ENCODE measurements at places on chromosomes 7 and 10.

GRCh38 chr10:97690133-97690532, 3.1 kb upstream of the AVPI1 start:
- DNase-seq, result no peak

- no peak for DNase-seq
Observed at GRCh38 chr10:9390516-9390915, 1336.0 kb downstream of the GATA3 start.

GRCh38 chr10:130224228-130224627, 88.0 kb downstream of the GLRX3 start:
- no peak for DNase-seq

DNA sequence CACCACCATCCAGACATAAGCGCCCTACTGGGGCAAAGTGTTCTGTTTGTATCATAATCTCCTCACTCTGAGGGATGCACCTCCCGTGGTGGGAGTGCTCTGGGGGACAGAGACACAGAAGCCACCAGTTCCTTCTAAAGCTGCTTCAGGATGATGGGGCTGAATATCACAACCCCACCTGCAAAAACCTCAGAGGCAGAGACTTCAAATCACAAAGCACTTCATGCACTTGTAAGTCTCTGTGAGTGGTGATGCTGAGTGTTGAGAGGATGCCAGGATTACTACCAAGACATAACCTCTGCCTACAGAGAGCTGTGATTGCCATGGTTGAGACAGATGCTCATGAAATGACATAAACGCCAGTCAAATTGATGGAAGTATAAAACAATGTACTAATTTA, 255.5 kb downstream of the CALN1 start:
- DNase-seq, result no peak

DNA sequence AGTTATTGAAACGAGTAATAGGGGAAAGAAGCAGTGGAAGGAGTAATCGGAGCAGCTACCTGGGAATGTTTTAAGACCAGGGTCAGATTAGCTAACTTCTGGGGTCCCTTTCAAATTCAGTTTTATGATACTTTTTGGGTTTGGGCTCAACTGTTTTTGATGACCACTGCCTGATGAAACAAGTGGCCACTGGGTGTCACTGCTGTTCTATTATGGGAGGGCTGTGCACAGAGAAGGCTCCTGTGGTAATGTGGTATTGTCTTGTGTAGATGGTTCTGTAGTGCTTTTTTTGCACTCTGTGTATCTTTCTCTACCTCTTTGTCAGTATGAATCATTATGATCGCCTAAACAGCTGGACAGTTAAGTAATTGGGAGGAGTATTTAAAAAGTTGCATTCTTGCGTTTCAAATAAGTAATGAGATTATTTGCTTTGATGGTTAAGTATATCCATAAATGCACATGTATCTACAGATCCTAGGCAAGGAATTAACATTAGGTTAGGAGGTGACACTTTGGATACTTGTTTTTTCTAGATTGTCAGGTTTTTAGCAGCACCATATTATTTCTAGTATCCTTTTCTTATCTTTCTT, 128.4 kb downstream of the ABCA13 start:
- peak; percentile 66 for DNase-seq

DNA sequence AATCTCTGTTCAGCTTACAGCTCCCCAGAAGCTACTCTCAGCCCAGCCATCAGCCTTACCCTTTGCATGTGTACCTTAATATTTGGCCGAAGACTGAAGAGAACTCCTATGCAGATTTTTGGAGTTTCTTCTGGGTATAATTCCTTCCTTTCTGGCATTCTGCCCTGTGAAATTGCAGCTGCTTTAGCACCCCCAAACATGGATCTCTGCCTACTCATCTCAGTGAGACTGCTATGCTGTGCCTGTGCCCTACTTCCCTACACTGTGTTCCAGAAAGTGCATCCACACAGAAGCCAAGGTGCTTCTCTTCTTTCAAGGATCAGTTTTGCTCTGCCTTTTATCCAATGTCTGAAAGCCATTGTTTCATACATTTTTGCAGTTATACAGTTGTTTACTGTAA, 81.6 kb downstream of the NPY start:
- no peak for DNase-seq

DNA sequence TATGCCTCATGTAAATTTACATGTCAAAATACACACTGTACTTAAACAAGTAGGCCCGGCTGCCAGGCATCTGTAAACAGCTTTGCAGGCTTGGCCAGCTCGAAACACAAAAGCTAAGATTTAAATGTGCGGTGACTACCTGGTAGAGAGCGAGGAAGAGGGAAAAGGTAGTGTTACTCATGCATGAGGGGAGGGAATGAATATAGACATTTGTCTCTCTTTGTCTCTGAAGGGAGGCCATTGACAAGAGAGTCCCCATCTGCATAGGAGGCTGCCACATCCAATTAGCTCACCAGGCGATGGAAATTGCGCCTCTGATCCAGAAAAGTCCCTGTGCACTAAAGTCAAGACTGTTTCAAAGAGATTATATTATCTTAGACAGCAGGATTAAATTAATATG, 535.8 kb downstream of the PTPRN2 start:
- no peak for DNase-seq

- DNase-seq, result no peak
Observed at GRCh38 chr7:6164491-6164890, 107.9 kb downstream of the CYTH3 start.

GRCh38 chr7:144842377-144842851, 6.6 kb upstream of the TPK1 start:
- DNase-seq, result no peak

- DNase-seq, result no peak
Observed at GRCh38 chr10:65968871-65969270, 957.0 kb upstream of the LRRTM3 start.

DNA sequence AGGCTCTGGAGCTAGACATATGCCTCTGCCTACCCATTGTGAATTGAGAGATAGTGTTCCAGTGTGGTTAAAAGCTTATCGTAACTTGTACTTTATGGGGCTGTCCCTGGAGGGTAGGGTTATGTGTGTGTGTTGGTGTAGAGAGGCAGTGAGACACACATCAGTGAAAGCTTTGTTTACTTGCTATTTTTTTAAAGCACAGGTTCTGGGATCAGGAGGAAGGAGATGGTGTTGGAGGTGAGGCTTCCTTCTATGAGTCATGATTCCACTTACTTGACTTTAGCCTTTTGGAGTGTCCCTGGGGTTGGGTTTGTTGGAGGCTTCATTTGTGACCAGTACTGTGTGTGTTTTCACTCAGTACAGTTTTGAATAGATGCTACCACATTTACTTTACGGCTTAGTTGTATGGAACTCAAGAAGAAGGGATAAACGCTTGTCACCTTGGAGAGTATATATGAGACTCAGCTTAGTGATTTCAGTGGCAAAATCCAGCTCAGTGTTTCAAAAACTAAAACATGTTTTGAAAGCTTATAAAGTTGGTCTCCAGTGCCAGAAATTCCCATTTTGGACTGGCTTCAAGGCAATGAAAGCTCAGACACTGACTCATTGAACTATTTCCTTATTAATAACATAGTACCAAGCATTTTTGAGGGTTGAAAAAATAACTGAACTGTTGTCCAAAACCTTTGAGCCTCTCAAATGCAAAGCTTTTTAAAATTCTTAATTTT, 106.2 kb downstream of the PLXDC2 start:
- DNase-seq, result peak; percentile 90

DNA sequence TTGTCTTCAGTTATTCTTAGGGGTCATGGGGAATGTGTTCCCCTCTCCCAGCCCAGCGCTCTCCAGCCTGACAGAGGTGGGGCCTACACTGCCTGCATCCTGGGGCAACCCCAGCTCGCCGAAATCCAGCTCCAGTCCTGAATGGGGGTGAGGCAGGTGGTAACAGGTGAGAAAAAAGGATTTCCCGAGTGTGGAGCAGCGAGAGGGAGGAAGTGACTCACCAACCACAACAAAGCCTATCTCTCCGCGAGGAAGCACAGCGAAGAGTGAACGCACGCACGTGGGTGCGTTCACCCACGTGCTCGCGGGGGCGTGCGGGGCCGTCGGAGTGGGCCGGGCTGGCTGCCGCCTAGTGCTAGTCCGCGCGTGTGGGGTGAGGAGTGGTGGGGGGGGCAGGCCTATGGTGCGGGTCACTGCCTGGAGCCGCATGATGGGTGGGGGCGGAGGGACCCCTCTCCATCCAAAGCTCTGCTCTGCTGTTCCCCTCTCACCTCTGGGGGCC, 855 bp upstream of the PALD1 start:
- no peak for DNase-seq

- no peak for DNase-seq
Observed at GRCh38 chr7:158366346-158366745, 221.3 kb downstream of the PTPRN2 start.

DNA sequence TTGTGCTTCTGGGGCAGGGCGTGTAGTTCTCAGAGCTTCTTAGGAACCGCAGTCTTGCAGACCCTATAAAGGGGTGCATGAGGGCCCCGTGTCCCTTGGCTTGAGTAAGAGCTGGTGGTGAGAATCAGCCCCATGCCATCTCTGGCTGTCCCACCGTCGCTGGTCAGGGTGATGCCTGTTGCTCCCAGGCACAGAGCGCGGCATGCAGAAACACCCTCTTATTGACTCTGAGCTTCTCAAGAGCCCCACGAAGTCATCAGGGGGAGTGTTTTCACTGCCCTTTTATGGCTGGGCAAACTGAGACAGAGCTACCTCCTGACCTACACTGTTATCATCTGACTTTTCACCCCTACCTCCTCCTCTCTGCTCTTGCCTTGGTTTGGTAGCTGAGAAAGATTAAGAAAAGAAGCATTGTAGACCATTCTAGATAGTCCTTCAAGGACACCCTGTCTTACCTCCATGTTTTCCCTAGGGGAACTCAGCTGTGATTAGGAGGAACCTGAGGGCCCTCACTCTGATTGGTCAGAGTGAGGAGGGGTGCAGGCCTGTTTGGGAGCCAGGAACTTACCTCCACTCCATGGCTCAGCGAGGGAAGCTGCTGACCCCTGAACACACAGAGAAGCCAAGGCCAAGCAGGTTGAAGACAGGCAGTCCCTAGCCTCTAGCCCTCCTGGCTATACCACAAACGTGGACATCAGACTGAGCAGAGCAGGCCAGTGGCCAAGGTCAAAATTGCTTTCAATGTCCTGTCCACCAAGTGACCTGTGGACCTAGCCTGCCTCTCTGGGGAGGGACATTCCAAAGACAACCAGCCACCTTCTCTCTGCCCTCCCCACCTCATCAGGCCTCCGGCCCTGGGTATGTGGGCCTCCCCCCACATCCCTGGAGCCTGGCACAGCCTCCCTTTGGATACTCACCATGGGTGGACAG, 17.6 kb downstream of the UNC5B start:
- DNase-seq, result no peak

DNA sequence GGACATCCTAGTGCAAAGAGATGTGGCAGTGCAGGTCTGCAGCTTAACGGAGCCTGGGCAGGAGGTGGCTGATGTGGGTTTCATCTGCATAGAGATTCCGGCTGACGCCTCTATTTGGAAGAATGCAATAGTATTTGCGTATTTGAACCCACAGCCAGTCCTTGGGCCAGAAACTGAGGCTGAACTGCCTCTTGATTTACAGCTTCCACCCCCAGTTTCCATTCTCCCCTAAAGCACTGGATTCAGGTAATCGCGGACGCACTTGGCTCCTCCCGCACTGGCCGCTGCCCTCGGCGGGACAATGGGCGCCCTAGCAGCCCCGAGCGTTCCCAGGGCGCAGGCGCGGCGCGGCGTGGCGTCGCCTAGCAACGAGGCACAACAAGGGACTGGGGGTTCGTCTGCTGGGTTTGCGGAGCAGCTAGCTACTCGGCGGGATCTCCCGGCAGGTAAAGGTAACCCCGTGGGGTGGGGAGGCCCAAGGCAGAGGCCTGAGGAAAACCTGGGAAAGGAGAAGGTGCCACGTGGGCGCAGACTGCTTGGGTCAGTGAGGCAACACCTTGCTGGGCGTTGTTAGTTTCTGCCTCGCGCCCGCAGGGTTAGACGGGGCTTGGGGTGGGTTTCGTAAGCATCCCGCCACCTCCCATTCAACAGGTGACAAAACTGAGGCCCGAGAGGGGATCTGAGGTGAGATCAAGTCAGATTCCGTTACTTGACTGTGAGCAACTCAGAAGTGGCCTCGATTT, at the start of gene ARMC3:
ARMC3 (plus strand) TSS at position 393 of the 743 bp plus-strand sequence. CDS start 3,944 bp downstream, outside the sequence.
- peak; percentile 41 for DNase-seq

DNA sequence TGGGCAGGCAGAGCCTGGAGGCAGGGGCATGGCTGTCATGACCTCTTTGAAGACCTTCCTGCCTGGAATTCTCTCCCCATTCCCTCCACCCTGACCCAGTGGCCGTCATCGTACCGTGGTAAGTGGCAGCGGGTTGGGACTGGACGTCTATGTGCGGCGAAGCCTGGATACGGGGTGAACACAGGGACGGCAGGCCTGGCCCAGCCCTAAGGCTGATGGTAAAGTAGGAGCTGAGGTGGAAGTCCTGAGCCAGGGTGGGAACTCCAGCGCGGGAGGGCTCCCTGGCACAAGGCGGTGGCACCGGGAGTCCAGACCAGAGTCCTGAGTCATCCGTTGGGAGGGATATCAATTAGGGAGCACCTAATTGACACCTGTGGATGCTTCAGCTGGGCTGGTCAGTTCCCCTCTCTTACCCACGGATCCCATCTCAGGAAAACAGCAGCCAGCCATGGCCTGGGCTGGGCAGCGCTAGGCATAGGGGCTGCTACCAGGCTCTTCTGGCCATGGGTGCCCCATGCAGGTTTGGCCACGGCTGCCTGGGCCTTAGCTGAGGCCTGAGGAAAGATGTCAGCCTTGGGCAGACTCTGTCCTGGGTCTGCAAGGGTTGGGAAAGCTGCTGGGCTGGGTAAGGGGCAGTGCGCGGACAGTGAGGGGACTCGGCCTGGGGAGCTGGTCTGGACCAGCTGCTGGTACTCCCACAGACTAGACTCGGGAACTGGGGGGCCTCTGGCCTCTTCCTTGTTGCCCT, 3.3 kb downstream of the PPIF start:
- DNase-seq, result no peak

GRCh38 chr7:106369352-106369751, 84.6 kb upstream of the NAMPT start:
- peak; percentile 65 for DNase-seq

- no peak for DNase-seq
Observed at GRCh38 chr10:119602241-119603095, 5.7 kb upstream of the TIAL1 start.

DNA sequence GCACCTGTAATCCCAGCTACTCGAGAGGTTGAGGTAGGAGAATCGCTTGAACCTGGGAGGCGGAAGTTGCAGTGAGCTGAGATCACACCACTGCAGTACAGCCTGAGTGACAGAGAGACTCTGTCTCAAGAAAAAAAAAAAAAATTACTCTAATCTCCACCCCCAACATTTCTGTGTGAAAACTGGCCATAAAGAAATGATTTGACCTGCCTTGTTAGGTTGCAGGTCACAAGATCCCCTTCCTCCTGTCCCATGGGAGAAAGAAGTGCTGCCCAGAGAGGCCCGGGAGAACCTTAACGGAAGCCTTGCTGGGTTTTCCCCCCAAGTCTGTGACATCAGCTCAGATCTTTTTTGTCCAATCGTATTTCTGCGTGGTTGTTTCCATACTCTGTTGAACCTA, 8.7 kb upstream of the CALHM1 start:
- no peak for DNase-seq

Measured in fibroblast of skin of right quadriceps (primary cell).